GM13976 (cell line): ENCODE measurements at places on chromosomes 7 and 10.
A peak's percentile ranks its signal among the peaks of the same experiment; 100 is the strongest.

DNA sequence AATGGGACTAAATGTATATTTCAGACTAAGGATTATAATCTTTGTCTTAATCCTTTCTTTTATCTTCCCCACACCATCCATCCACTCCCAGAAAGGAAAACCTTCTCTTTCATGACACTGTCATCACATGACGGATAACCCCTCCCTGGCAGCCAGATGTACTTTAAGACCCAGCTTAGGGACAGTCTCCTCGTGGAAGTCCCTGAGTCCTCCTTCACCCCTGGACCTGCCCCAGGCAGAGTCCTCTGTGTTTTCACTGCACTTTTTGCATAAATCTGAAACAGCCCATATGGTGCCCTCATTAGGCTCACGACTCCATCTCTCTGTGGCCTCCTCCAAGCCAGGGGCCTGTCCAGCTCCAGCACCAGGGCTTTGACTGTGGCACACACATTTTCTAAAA, 16.0 kb downstream of the NRAP start:
- no peak for DNase-seq

DNA sequence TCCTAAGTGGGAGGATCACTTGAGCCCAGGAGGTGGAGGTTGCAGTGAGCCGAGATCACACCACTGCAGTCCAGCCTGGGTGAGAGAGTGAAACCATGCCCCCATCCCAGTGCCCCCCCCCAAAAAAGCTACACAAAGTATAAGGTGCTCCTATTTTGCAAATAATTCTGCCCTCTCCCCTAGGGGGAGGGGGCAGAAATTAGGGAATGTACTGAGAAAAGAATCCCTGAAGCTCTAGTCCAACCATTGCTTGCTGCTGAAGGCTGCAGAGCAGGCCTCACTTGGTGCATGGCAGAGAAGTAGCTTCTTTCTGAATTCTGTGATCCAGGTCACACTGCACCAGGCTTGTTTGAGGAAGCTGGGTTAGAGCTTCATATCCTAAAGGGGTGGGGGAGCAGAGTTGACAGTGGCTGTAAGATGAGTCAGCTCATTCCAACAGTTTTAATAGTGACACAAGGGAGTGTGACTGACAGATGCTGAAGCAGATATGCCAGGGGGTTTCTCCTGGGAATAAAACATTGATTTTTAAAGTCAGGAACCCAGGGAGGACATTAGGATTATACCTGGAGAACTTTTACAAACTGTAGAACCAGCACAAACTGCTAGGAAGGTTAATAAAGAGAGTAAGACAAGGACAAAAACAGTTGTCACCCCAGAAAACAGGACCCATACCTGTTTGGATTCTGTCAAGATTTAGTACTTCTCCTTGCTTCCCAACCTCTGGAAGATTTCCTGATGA, 32.8 kb upstream of the STRIP2 start:
- DNase-seq = no peak

DNA sequence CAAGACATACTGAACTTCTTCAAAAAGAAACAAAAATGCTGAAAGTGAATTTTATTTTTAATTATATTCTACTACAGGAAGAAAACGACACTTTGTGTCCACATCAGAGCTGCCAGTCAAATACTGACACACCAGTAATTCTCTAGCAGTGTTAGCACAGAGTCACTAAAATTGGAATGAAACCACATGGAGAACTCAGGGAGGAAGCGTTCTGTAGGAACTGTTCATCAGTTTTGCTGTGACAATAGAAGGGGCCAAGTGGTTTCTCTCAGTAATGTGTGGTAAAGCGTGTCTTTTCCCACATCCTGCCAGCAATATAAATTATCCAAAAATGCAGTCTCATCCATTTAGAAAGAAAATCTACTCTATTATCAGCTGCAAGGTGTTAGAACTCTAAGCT, 683.3 kb downstream of the GRM8 start:
- DNase-seq = no peak

DNA sequence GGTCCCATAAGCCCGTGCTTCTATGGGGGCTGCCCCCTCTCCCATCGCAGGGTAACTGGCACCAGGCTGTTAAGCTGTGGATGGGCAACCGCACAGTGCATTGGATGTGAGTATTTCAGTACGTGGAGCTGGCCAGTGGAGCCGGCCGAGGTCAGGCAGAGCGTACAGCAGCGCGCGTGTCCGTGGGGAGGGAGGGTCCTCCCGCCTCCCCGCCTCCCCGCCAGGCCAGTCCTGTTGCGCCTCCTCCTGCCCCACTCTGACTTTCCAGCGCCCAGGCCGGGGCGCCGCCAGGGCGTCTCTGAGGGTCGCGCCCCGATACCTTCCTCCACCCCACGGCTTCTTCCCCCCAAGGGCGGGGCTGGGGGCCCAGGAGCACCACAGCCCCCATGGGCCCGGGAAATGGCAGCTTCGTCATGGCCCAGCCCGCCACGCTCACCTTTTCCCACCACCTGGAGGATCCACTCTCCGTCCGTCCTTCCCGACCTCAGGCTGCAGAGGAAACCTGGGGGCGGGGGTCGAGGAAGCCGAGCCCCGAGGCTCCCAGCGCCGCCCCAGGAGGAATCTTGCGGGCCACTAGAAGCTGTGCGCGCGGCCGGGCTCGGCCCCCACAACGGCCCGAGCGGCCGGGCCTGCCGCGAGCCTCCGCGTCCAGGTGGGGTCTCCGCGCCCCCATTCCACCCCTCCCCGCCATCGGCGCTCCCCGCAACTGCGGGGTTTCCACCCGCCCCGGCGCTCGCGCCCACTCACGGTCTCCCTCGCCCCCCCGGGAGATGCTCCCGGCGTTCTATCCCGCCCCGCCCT, 831 bp upstream of the PFKP start:
- no peak for DNase-seq

DNA sequence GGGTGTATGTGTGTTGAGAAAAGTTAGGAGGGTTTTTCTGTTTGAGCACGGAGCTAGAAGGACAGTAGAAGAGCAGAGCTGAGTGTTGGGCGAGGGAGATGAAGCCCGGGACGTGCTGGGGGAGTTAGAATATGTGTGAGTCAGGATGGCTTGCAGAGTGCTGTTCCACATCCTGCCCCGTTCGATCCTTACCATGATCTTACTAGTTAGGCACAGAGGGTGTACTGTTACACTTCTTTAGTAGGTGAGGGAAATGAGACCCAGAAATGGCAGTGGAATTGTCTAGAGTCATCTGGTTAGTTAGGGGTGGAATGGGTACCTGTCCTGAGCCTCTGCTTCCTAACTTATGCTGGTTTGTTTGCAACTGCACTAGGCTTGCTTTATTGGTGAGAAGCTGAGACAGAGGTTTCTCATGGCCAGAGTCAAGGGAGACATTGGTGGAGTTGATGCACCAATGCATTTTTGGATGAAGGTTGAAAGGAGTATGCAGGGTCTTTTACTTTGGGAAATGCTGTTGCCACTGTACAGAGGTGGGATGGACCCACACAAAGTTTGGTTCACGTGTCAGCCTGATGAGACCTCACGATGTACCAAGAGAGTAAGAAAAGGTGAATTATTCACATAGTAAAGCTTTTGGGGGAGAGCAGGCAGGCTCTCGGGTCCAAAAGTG, 42.4 kb downstream of the CCNY start:
- no peak for DNase-seq

DNA sequence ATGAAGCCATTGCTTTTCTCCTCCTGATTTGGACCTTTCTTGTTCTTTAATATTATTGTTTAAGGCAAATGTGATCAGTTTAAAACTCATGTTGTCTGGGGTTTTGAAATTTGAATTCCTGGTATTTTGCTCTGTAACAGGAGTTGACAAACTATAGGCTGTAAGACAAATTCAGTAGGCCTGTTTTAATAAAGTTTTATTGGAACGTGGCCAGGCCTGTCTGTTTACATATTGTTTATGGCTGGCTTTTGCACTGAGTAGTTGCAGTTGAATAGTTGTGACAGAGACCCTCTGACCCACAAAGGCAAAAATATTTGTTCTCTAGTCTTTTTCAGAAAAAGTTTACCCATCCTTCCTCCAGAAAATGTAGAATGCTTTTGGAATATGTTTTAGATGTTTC, 29.8 kb downstream of the STARD3NL start:
- no peak for DNase-seq

DNA sequence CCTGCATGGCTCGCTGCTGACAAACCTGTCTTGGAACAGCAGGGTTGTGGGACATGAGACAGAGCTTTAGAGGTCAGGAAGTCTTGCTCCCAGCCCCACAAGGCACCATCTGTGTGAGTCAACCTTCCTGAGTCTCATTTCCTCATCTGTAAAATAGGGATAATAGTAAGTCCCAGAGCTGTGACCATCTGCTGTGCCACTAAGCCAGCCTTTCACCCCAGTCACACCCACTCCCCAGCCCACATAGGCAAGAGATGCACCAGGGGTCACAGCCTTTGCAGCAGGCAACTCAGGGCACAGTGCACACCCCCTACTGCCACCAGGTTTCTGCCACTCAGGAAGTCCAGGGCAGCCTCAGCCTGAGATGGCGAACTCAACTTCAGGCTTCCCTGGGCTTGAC, 29.4 kb upstream of the CDH23 start:
- DNase-seq = no peak

GRCh38 chr10:19592276-19592675, 224.0 kb upstream of the PLXDC2 start:
- DNase-seq = no peak

DNA sequence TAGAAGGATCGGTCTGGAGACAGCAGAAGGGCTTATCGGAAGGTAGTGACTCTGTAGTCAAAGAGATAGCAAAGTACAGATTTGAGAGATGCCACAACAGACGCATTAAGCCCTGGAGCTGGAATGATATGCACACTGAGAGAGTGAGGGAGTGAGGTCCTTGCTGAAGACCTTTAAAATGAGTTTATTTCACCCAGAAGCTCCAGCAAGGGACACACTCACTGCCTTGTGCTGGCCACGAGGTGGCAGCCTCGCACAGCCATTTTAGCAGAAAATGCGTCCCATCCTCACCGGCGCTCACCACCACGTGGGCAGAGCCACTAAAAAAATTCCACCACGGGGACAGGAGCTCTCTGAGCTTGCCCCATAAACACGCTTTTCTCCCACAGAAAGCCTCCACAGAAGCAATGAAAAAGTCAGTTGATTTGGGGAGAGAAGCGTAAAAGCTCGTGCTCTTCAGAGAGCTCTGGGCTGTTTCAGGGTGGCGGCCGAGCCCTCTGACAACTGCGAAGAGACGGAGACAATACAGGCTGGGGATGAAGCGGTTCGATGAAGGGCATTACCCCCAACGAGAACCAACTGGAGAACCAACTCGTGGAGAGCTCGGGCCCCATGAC, 163.0 kb upstream of the KLF14 start:
- peak; percentile 80 for DNase-seq

- peak; percentile 82 for DNase-seq
These were observed 19.4 kb downstream of the ZMIZ2 start for GRCh38 chr7:44767912-44768627.

DNA sequence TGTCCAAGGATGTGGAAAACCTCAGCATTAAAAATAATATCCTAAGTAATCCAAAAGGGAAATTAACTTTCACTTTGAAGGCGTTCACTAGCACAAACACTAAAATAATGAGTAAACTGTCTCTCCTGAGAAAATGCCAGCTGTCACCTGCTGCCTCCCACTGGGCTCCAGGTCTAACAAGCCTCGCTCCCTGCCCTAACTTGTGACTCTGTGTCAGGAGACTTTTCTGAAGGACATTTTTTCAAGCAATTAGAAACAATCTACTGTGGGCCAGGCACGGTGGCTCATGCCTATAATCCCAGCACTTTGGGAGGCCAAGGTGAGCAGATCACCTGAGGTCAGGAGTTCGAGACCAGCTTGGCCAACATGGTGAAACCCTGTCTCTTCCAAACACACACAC, 72.8 kb upstream of the GLCCI1 start:
- DNase-seq = no peak

DNA sequence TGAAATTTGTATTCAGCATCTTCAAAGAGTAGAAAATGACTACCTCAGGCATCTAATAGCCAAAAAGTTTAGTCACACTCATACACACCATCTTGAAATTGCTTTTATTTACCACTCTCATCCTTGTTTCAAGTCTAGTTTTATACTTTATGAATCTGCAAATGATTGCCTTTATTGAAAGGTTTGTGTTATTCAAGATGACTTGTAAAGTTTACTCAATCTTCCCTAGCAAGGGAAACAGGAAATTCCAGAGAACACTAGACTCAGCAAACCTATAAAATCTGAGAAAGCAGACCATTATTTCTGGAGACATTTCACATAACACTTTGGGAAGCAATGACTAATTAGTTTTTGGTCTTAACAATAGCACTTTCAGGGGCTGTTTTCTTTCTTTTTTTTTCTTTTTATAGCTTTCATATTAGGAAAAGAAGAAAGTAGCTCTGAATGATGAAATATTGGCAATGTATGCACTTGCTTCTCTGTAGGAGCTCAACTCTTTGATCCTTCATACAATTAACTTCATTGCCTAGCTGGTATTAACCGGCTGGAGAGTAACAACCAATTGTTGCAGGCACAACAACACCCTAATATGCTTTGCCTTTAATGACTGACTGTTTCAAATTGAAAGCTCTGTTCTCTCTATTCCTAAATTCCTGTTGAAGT, 68.9 kb upstream of the HDAC9 start:
- DNase-seq = no peak

DNA sequence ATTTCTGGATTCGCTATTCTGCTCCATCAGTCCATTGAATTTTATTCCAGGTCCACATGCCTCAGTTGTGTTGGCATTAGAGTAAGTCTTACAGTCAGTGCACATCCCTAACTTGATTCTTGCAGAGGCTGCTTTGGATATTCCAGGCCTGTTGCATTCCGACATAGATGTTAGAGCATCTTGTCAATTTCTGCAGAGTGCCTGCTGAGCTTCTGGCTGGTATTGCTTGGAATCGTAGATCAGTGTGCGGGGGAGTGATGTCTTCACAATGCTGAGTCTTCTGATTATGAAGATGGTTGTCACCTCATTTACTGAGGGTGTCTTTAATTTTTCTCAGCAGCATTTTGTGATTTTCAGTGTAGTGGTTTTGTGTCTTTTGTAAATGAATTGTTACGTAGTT, 45.2 kb downstream of the INPP5A start:
- no peak for DNase-seq

DNA sequence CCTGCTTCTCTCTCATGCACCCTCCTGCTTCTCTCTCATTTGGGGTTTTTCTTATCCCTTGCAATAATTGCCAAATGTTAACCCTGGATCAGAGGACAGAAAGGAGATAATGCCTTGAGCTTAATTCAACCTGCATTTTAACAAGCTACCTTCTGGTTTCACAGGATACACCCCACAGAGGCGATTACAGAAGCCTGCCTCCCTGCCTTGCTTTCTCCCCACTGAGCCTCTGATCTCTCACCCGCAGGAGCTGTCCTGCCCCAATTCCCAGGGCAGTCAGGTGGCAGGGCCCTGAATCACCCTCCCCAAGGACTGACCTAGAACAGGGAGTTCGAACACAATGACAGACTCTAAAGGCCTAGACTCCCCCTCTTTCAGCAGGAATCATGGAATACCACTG, 959.5 kb downstream of the GRID1 start:
- no peak for DNase-seq

GRCh38 chr7:142319970-142320369, 62.1 kb upstream of the PRSS58 start:
- no peak for DNase-seq

GRCh38 chr7:41524876-41525275, 178.0 kb downstream of the INHBA start:
- DNase-seq = no peak

- DNase-seq = no peak
These were observed 417.4 kb downstream of the PLXNA4 start for GRCh38 chr7:132158841-132159240.
